H7 (cell line): ENCODE measurements at places on chromosomes 7 and 10.

DNA sequence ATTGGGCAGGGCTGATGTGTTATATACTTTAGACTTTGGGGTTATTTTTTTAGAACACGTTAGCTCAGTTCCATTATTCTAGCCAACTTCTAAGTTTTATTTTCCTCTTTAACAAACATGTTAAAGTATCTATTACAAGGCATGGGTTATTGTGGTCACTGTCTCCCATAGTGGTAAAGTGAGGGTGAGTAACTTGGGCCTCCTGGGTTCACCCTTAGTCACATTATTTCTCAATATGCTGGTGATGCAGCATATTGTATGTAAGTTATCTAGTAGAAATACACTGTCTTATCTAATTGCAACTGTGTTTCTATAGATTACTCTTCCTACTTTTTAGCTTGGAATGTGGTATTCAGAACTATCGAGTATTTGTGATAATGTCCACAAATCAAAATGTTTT, 65.9 kb downstream of the BBS9 start:
- no peak for DNase-seq

- DNase-seq: no peak
Measured at GRCh38 chr7:77270094-77270480, 70.5 kb upstream of the FGL2 start.

DNA sequence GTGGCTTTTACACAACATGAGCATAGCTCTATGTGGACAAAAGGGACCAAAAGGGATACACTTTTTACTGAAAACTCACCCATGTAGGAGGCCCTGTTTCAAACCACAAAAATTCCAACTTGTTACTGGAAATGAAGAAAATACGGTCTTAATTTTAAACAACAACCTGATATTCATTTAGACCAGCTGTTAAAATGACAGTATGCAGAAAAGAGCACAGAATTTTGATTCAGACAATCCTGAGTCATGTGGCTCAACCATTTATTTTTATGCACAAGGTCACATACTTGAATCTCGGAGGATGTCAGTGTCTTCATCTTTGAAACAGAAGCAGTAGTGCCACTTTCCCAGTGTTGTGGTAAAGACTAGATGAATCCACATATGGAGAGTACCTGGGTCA, 426.5 kb upstream of the NFE2L3 start:
- no peak for DNase-seq

GRCh38 chr10:119595676-119596515, 868 bp downstream of the TIAL1 start:
- no peak for DNase-seq

GRCh38 chr10:30763918-30764317, 134.4 kb upstream of the LYZL2 start:
- no peak for DNase-seq
